NCI-H524 treated with DMSO at 0.1 percent for 48 hours (cell line): ENCODE measurements at places on chromosomes 12 and 14.

GRCh38 chr12:118326991-118327390 lies 45.7 kb downstream of the TAOK3 start:
- DNase-seq, result no peak

DNA sequence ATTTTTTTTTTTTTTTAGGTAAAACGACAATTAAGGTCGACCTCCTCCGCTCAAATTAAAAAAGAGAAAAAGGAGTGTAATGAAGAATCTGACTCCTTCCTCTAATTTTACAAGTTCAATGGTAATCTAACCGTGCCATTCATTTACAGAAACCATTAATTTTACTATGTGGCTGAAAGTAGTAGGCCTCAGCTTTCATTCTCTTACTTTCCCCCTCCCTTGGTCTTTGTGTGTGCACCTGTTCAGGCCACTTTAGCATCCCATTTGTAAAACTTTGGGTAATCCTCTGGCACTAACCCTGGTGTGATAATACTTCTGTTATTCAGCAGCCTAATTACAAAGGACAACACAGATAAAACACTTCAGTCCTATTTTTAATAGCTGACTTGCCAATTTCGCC lies 128.1 kb downstream of the ASCL1 start:
- no peak for DNase-seq

GRCh38 chr12:121499929-121500793 lies 80.7 kb downstream of the KDM2B start:
- DNase-seq, result no peak

- no peak for DNase-seq
Measured at GRCh38 chr12:32151086-32151485, 44.4 kb downstream of the BICD1 start.

DNA sequence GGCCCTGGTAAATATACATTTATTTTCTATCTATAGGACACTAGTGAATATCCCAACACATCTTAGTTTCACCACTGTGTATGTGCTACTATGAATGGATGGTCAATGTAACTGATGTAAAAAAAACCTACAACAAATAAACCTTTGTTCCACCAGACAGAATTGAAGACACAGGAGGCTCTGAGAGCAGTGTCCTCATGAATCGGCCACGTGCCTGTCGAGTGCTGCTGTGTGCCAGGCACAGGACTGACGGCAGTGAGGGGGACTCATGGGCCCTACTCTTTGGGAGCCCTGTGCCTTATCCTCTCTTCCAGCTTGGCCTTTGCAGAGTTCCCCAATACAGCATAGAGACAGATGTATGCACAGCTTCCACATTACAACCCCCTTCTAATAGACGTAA lies 18.2 kb downstream of the CINP start:
- DNase-seq, result no peak

GRCh38 chr12:104212516-104212915 lies 3.1 kb upstream of the TXNRD1 start:
- DNase-seq, result no peak

GRCh38 chr12:11969437-11970154 lies 101.1 kb upstream of the BCL2L14 start:
- DNase-seq, result no peak

DNA sequence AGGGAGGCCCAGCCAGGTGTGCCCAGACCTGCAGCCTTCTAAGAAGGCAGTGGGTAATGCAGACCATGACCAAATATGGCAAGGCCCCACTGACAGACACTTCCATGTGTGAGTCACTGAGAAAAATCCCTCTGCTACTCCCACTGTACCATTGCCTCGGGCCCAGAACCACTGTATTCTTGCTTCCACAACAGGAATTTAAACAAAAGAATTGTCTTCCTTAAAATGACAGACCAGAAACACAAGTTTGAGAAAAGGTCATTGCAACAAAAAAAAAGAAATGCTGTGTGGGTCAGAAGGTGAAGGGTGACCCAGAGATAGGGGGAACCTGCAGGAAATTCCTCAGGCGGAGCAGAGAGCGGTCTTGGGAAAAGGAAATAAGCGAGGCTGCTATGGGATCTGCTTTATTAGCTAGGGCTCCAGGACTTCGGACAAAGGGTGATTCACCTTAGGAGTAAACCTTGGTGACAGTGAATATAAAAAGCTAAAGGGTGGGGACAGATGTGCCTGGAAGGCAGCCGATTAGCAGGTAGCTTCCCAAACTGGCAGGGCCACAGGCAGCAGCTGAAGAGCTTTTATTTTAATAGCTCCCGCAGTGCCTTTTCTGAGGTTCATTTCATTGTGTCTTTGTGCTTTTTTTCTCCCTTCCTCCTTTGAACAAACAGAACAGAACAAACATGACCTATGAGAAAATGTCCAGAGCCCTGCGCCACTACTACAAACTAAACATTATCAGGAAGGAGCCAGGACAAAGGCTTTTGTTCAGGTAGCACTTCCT lies 185.3 kb upstream of the BCL2L14 start:
- DNase-seq, result no peak

DNA sequence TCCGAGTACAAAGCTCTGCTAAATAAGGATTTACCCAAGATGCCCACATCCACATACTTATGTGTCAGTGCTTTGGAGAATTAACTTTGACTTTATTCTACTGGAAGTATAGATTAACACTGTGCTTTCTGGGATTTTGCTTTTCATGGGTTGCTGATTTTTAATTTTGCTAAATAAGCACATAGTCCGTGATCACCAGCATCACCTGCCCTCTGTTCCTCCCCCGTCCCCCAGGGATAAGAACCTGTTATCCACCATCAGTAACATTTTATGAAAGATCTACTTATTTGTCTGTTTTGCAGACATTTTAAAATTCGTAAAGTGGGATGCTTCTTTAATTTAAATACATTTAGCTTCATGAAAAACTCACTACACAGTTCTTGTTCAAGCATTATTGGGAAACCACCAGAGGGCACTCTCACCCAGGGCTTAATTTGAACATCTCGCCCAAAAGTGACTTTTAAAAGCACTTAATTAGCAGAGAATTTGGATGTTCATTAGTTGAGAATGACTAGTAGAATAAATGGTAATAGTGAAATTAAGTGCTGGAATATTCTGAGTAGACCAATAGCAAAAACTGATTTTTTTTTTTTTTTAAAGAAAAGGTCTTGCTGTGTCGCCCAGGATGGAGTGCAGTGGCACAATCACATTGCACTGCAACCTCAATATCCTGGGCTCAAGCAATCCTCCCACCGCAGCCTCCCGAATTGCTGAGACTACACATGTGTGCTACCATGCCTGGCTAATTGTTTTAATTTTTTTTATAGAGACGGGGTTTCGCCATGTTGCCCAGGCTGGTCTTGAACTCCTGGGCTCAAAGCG lies 35.7 kb downstream of the MRPL42 start:
- DNase-seq, result no peak

GRCh38 chr12:112005419-112006395 lies 7.3 kb downstream of the TMEM116 start:
- no peak for DNase-seq

- no peak for DNase-seq
Measured at GRCh38 chr14:47722929-47723693, 47.7 kb upstream of the MDGA2 start.

DNA sequence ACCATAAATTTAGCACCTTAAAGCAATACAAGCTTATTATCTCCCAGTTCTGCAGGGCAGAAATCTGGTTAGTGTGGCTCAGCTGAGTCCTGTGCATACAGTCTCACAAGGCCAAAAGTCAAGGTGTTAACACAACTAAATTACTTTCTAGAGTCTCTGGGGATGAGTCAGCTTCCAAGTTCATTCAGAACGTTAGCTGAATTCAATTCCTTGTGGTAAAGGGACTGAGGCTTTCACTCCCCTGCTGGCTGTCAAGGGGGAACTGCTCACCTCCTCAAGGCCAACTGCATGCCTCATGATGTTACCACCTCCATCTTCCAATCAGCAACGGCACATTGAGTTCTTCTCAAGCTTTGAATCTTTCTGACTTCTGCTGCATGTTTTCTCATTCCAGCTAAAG lies 27.6 kb downstream of the EML5 start:
- DNase-seq, result no peak

DNA sequence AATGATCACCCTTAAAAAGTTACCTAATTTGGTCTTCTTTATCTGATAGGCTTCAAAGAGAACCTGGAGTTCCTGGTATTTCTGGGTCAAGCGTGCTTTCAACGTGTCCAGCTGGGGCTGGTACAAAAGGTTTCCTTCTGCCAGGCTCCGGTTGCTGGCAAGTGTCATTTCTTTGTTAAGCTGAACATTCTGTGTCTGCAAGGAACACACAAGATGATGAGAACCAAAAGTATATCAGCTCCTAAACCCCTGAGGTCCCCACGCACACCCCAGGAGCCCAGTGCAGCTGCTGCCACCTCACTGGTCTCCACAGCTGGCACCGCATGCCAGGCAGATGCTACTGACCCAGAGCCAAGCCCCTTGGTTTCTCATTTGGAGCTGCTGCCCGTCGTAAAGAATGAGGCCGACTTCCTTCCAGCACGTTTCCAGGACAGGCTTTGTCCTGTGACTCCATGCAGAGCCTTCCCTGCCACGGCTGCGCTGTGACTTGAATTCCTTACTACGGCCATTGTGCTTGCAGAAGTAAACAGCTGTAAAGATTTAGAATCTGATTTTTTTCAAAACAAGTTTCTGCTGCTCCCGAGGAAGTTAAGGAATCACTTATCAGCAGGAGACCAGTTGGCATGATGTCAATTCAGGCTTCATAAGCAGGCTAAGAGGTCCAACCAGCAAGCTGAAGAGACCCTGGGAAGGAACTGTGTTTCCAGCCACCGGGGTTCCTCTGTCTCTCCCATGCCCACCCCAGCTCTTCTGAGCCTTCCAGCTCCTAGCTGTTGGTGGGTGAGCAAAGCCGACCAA lies 24.9 kb downstream of the VPS37B start:
- no peak for DNase-seq

GRCh38 chr12:103348935-103349334 lies 146.8 kb downstream of the C12orf42 start:
- DNase-seq, result no peak

GRCh38 chr14:39762576-39763401 lies 330.6 kb upstream of the FBXO33 start:
- DNase-seq, result no peak

DNA sequence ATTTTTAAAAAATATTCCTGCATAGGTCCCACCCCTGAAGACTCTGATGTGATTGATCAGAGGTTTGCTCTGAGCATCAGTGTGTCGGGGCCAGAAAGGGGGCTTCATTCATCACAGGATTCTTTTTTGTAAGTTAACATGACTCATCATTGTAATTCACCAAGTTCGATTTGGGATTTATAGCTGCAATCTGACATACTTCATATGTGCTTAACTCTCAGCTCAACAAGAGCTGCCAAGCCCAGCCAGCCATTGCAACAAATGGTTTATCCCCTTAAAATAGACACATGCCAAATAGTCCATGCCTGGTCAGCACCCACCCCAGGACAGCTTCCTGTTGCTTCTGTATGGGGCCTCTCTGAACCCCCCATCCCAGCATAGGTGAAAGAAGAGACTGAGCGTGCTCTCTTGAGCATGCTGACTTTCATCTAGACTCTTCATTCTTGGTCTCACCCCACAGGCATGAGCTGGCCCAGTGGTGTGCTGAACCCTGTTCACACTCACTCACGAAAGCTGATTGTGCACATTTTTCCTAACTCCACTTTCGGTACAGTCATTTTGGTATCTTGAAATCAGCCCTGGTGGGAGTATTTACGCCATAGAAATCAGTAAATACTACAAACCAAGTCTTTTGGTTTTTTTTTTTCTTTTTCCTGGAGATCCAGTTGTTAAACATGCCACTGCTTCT lies 101.4 kb downstream of the STAB2 start:
- DNase-seq, result no peak

DNA sequence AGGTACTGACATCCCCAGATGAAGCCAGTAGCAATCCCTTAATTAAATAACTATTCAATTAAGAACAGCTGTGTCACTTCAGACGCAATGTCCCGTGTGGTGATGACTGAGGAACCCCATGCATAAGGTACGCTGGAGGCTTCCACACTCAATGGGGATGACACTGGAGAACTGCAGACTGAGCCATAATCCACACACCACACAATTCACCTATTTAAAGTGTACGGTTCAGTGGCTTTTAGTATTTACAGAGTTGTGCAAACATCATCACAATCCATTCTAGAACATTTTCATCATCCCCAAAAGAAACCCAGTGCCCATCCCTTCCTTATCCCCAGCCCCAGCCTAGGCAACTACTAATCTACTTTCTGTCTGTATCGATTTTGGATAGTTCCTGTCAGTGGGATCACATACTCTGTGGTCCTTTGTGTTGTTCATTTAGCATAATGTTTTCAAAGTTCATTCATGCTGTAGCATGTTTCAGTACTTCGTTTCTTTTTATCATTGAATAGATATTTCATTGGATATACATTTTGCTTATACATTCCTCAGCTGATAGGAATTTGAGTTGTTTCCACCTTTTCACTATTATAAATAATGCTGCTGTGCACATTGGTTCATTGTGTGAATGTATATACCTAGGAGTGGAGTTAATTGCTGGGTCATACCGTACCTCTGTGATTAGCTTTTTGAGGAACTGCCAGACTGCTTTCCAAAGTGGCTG lies 61.1 kb downstream of the NINJ2 start:
- DNase-seq, result no peak

GRCh38 chr12:104504146-104504545 lies 47.4 kb downstream of the CHST11 start:
- no peak for DNase-seq

- peak; percentile 13 for DNase-seq
Measured at GRCh38 chr14:71103662-71104484, 196.6 kb downstream of the PCNX1 start.

DNA sequence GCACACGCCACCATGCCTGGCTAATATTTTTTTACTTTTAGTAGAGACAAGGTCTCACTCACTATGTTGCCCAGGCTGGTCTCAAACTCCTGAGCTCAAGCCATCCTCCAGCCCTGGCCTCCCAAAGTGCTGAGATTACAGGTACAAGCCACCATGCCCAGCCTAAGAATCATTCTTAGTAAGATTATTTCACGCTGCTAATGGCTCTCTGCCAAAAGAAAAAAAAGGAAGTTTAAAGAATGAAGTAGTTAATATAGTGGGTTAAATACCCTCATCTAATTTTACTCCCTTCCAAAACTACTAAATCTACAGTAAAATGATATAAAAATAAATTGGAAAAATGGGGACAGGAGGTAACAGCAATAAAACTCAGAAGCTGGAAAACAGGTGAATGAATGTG lies 2.6 kb downstream of the ETFRF1 start:
- DNase-seq, result no peak

GRCh38 chr14:36845356-36846012 lies 183.8 kb downstream of the PAX9 start:
- no peak for DNase-seq

- DNase-seq, result no peak
Measured at GRCh38 chr14:92348154-92348553, 25.2 kb downstream of the SLC24A4 start.
